ENCODE measurements at places on chromosomes 3 and 15.

DNA sequence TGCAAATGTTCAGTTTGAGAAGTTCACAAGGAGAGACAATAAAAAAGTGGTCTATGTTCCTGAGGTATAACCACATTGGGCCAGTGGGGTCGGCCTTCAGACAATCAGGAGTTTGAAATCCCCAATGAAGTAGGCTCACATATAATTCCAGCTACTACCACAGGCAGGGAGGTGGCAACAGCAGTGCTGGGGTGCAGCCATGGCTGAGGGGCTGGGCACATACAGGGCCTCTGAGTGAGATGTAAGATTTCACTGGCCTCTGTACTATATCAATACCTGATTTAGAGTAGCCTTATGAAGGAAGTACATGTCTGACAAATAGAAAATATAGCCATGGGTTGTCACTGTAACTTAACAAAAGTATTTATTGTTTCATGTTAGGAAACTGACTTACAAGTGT, 402.2 kb downstream of the TBC1D5 start:
- DNase-seq: no peak

- no peak for DNase-seq
Measured at GRCh38 chr3:197692641-197693040, 44.1 kb downstream of the RUBCN start.

- DNase-seq: no peak
Measured at GRCh38 chr15:45799508-45799907, 164.7 kb downstream of the SQOR start.

- no peak for DNase-seq
Measured at GRCh38 chr3:131031660-131032059, 5.0 kb downstream of the NEK11 start.

GRCh38 chr3:81920816-81921215, 159.4 kb upstream of the GBE1 start:
- no peak for DNase-seq

DNA sequence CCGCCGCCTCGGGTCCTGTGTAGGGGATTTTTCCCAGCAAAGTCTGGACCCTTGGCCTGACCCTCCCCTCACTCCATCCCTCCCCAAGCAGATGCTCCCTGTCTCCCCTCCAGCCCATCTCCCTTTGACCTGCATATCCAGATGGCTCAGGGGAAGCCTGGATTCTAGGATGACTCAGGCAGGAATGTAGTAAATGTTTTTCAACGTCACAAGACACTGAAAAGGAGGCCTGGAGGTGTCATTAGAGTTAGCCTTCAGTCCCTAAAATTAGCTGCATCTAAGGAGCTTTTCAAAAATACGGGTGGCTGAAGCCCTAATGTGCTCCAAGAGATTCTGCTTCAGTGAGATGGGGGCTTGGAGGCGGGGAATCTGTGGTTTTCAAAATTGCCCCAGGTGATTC, 7.2 kb downstream of the ACAN start:
- DNase-seq: no peak

DNA sequence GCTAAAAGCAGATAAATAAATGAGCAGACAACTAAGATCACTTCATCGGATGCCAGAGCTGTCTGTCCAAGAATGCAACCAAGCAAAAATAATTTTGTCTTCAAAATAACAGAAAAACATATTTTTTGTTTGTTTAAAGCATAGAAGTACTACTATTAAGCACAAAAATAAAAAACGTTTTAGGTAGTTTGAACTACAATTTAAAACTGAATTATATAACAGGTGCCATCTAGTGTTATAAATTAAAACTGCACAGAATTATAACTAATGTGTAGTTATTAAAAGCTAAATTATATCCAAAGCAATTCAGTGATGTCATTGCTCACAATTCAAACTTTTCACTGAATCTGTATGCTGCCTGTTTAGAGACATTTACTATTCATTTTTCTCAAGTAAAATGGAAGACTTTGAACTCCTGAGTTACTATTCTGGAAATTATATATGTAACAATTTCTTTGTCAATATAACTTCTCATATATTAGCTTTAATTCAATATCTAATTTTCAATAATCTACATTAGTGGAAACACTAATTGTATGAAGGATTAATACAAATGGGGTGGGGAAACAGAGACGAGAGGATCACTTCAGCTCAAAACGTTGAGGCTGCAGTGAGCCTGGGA, 29.5 kb downstream of the LINS1 start:
- DNase-seq: no peak

- peak; percentile 42 for DNase-seq
Measured at GRCh38 chr3:142276781-142277180, 51.4 kb upstream of the GK5 start.

DNA sequence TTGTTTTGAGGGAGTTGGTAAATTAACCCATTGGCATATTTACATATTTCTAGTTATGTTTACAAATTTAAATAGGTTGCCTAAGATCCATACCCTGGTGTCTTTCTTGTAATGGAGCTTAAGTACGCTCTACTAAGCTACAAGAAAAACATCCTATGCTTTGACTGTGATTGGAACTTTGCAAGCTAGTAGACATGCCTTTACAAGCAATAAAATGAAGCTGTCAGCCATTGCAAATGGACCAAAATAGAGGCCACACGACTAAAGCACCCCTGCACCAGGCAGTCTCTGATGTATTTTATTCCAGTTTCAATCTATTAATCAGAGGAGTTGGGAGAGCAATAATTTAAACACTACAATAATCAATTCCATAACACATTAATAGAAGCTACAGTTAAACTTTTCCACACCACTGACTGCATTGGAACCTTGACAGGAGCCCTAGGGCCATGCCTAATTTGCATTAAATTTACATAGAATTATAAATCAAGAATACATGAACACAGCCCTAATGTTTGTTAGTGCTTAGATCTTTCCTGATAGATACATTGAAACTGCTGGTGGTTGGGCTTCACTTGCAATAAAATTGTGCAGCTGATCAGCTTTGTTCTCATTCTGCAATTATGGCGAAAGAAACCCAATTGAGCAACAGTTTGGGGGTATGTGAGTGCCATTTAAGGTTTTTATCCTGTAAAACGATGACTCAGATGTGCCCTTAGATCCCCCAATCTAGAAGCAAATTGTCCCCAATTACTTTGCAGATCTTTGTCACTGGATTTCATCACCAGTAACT, 360.1 kb downstream of the LSAMP start:
- no peak for DNase-seq

DNA sequence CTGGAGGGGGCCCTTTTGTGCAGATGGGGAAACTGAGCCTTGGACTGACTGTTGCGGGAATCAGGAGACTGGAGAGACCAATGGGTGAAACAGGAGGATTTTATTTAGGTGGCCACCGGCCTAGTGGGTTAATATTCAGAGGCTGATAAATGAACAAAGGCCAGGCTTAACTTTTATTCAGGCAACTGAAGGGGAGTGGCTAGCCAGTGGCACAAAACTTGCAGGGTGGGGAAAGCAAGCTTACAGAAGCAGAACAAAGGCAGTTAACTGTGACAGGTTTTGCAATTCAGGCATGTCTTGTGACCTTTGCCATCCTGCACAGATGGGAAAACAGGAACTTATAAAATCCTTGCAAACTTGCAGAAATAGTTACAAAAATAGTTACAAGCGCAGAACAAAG, 24.9 kb upstream of the ACAD9 start:
- DNase-seq: no peak

Data from AG04449 (cell line).